ENCODE measurements at places on chromosomes 2 and 18.

DNA sequence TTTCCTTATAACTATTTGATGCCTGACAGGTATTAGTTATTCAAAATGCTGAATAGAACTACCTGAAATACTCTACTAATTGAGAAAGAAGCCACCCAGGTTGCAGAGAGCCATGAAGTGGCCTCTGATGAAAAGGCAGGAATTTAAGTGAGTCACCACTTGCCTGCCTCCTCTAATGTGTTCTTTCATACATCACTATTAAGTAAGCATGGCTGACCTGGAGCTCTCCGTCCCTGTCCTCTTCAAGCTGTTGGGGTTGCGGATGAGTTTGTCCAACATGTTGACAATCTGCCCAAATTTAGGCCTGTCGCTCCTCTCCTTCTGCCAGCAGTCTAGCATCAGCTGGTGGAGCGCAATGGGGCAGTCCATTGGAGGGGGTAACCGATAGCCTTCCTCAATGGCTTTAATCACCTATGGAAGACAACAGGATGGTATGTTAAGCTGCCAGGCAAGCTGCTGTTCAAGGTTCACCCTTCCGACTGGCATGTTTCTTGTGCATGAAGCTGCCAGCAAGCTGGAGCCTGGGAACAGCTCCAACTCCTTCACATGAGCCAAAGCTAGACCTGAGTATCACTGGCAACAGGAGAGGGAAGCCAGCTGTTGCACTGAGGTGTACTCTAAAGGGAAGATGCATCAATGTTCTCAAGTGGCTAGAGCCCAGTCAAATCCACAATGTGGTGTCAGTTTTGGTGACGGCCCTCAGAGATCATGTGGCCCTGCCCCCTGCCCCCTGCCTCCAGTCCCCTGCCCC is 142.2 kb downstream of the EPHA4 start:
- DNase-seq = peak; percentile 59

GRCh38 chr2:143263066-143263625 is 133.9 kb downstream of the ARHGAP15 start:
- no peak for DNase-seq

GRCh38 chr18:73688851-73689711 is 458.6 kb downstream of the FBXO15 start:
- DNase-seq = no peak

- no peak for DNase-seq
Measured at GRCh38 chr2:140502951-140503630, 1627.7 kb downstream of the LRP1B start.

DNA sequence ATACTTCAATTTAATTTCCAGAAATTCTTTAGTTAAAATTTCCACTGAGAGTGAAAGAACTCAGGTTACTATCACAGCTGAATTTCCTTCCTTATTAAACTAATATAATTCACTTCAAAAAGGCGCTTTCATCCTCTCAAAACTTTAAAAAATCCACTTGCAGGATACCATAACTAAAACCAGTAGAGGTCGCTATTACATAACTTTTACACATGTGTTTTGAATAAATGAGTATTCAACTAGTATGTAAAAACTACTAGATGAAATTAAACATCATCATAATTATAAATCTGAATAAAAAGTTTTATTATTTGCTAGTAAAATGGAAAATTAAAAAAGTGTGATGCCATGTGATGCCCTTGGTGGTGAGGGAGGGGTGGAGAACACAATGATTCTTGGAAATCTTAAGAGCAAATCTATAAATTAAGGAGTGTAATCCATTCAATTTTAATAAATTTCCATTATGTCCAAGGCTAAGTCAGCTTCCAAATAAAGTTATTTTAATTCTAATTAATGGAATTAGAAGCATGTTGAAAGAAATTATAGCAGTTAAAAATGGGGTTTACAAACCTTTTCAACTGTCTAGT is 61.4 kb downstream of the SOS1 start:
- DNase-seq = peak; percentile 30

DNA sequence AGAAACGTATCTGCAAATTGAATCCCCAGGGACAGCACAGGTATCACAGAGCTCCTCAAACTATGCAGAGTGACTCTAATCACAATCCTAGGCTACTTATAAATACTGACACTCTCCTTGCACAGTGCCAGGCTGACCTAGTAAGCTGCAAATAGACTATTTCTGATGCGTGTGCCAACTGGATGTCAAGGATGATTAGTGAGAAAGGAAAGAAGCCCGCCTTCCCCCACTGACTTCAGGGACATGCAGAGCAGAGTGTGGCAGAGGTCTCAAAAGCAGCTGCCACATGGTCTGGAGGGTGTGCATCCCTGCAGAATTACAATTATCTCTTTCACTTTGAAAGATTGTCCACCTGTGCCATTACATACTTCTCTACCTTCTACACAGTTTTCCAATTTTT is 235.6 kb downstream of the CPS1 start:
- peak; percentile 26 for DNase-seq

DNA sequence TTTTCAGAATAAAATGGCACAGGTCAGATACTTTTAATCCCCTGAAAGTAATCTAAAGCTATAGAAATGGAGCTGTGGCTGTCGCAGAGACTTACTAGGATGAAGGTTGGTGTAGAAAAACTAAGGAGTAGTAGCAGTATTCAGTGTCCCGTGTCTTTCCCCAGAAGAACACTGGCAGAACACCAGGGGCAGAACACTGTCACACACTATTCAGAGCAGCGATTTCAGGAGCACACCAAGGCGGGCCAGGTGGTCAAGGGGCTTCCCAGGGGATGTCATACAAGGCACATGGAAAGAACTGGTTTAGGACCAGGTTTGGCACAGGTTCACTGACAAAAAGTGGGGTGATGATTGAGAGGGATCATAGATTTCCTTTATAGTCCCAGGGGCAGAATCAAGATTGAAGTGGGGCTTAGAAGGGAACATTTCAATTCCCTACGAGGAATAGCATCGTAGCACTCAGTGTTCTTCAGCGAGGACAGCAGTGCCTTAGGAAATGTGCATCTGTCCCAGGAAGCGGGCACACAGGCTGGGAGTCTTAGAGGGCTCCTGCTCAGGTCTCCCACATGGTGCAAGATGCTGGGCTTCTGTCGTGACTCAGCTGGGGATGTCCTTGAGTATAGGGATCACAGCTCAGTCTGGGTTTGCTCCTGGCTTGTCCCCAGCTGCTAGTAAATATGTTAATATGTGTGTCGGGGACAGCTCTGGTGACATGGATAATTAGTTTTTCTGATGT is 22.6 kb downstream of the BCL2L11 start:
- no peak for DNase-seq

- DNase-seq = no peak
Measured at GRCh38 chr2:21774691-21775368, 651.1 kb downstream of the TDRD15 start.

DNA sequence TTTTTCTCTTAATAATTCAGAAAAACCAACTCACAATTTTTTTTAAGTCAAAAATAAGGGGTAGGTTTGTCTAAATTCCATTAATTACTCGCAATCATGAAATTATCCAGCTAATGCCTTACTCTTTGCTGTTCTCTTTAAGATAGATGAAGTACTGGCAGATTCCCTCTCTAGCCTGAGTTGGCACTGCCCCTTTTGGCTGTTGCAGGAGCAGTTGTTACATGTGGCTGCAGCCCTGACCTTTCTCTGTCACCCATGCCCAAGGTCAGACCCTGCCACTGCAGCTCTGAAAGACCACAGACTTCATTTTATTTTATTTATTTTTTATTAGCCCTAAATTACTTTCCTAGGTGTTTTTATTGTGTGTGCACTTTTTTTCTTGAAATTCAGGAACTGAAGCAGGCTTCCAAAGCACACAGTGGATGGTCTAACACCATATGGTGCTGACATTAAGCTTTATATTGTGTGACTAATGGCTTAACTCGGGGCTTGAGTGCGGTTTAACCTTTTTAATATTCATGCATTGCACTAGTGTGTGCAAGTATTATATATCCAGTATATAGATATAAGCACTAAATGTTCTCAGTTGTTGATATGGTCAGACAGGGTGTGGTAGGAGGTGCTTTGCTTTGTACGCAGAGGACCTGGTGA is 313.0 kb downstream of the CDH2 start:
- no peak for DNase-seq

DNA sequence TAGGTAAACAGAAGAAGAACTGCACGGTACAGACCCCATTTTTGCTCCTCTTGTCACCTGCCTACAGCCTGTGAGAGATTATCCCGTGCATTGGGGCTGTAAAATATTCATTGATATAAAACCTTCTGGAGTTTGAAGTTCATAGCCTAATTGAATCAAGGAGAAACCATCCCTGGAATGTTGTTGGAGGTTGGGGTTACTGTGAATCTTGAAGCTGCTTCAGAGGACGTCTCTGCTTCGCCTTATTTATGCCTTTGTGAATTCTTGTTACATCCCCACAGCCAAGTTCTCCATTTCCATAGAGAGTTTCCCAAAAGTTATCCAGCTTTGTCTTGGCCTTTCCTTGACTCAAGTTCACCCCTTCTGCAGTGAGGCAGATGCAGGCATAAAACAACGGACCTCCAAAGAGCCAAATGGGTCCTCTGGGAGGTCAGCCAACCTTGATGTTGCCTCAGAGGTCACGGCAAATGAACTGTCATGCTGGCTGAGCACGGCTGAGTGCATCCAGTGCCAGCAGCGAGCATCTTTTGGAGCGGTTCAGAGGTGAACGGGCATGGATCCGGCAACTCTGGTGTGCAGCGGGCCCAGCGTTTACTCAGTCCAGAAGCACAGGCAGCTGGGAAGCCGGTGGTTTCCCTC is 317.6 kb downstream of the PRKCE start:
- DNase-seq = no peak

GRCh38 chr2:134391751-134392160 is 137.9 kb downstream of the MGAT5 start:
- DNase-seq = no peak

DNA sequence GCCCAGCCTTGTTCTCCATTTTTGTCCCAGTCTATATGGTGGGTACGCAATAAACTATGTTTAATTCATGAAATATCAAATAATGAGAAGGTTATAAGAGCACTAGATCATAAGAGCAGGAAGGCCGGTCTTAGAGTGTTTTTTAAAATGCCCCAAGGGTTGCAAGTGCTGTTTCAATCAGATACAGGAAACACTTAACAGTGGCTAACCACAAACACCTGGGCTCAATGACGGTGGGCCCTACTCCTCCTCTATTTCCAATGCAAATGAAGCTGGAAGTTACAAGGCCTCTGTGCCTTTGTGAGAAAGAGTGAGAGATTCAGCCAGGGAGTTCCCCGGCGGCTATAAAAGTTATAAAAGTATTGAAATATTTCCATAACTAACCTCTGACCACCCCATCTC is 18.9 kb upstream of the WDR33 start:
- DNase-seq = no peak

DNA sequence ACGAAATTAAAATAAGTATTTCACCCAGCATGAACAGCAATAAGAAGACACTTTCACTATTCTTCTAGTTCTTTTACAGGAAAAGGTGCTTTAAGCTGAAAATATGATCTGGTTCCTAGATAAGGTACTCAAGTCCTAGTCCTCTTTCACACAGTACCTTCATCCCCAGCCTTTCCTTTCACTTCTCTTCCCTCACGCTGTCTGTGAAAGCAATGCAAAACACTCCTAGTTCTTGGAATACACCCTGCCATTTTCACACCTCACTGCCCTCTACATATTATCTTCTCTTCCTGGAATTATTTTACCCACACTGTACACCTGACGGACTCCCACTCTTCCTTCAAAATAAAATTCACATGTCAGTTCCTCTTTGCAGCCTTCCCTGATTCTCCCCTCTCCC is 82.9 kb downstream of the DNAH7 start:
- DNase-seq = no peak

- no peak for DNase-seq
Measured at GRCh38 chr2:176699098-176699497, 429.9 kb downstream of the MTX2 start.

GRCh38 chr2:179541586-179541985 is 277.0 kb upstream of the SESTD1 start:
- DNase-seq = no peak

- no peak for DNase-seq
Measured at GRCh38 chr2:68193787-68194372, 36.2 kb downstream of the PNO1 start.

GRCh38 chr2:5696404-5696944 is 4.3 kb downstream of the SOX11 start:
- DNase-seq = peak; percentile 38

DNA sequence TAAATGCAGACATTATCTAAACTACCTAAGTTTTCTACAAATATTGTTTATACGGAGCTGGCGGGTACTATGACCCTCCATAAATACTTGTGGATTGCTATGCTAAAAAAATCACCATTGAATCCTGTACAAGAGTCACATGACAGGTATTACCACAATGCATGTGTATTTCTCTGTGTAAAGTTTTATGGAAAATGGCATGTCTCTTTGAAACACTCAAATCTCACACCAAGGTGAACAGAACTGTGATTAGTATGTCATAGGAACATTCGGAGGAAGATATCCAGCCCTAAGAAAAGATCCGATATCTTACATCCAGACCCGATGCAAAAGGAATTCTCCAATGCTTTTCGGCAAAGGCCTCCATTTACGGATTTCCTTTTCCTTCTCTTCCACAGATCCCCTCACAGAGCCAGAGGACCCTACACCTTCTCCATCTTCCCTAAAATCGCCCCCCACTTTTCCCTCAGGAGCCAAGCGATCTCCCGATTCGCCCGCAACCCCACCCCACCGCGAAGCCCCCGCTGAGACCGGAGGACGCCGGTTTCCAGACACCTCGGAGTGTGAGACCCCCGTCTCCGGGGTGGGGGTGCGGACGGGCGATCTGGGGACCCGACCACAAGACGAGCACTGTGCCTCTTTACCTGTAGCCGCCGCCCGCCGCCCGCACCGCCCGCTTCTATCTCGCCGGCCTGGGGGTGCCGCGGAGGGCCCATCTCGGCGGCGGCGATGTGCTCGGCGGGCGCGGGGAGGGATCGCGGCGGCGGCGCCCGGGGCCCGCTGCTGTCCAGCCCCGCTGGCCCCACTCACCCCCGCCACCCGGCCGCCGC is 1.2 kb downstream of the SAP130 start:
- no peak for DNase-seq

DNA sequence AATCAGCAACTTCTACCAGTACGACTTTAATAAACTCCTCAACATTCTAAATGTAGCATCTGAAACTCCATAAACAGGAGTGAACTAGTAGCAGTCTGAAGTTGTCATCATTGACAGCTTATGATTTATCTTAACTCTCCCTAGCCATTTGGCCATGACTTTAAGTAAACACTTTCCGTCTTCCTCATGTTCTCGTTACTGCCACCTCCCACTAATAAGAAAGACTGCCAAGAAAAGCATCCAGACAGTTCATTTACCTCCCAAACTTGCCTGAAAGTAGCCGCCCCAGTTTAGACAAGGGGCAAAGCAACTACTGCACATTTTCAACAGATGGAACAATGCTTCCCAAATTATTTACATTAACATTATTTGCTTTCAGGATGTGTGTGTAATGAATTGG is 287.5 kb downstream of the OSR1 start:
- DNase-seq = no peak
